Heart left ventricle (tissue), 16 donors: ENCODE measurements at places on chromosomes 11 and 22. TPM values are rescaled to one million over a fixed set of nuclear protein-coding genes. Genes with fewer than 3 reads are reported as not detected.

The GRIK4 gene
- not detected for polyA plus RNA-seq

The SMC1B gene
- polyA plus RNA-seq, result not detected

The CASP4 gene
- 14.9 TPM for polyA plus RNA-seq

The MS4A6A gene
- 23.0 TPM for polyA plus RNA-seq

The RCN1 gene
- polyA plus RNA-seq, result 23.1 TPM

The HDHD5 gene
- polyA plus RNA-seq, result 31.8 TPM

The MS4A4A gene
- polyA plus RNA-seq, result 8.0 TPM

The CTSW gene
- 0.53 TPM for polyA plus RNA-seq

The RFPL2 gene
- polyA plus RNA-seq, result not detected

The C22orf31 gene
- polyA plus RNA-seq, result not detected

The UCP3 gene
- 1.4 TPM for polyA plus RNA-seq

The ZP1 gene
- polyA plus RNA-seq, result 0.15 TPM

The POU2AF2 gene
- not detected for polyA plus RNA-seq

The CAT gene
- polyA plus RNA-seq, result 57.2 TPM

DNA sequence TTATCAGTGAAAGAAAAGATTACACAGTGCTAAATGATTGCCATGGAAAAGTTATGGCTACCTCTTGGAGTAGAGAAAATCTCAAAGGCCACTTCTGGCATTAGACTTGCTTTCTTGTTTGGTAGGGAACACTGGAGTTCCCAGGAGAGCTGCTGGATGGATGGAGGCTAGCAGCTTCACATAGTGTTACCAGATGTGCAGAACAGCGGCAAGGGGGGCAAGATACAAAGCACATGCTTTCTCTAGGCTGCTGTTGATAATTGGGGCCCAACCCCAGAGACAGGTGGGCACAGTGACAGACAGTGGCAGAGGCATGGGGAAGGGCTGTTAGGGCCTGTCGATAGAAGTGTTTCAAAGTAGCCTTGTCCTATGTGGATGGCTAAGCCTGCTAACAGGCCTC, 94.9 kb downstream of the DBX1 start:
- no peak for DNase-seq

DNA sequence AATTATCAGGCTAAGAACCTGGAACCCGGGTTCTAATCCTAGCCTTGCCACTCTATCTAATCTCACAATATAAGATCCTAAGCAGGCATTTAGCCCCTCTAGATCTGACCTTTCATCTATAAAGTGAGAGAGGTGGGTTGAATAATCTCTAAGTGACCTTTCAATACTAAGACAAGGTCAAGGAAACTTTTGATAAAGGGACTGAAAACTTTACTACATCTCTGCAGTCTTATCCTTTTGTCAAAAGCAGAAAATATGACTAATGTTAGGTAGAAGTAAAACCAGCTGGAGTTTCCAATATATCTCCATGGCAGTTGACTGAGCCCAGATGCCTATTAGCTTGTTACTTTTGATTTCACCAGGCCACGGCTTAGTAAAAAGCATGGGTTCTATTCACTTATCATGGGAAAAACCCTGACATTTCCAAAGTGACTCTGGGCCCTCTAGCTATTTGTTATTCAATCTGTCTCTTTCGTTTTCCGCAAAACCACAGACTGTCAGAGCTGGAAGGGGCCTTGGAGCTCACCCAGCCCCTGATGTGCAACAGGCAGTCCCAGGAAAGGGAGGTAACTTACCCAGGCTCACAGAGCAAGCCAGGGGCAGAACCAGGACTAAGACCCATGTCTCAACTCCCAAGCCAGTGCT, 75.8 kb downstream of the RAB30 start:
- no peak for DNase-seq

- DNase-seq, result no peak
Measured at GRCh38 chr11:47108214-47108613, 68.5 kb downstream of the ARFGAP2 start.

- no peak for DNase-seq
Measured at GRCh38 chr11:67016550-67016949, 6.4 kb upstream of the SYT12 start.

GRCh38 chr11:81267246-81267645, 1466.4 kb downstream of the FAM181B start:
- no peak for DNase-seq

GRCh38 chr11:5246772-5247471, 2.7 kb downstream of the HBG1 start:
- no peak for DNase-seq

GRCh38 chr11:119169282-119169719, 776 bp downstream of the NLRX1 start:
- peak; percentile 53 for DNase-seq

- no peak for DNase-seq
Measured at GRCh38 chr22:45112136-45112879, 51.4 kb upstream of the NUP50 start.

DNA sequence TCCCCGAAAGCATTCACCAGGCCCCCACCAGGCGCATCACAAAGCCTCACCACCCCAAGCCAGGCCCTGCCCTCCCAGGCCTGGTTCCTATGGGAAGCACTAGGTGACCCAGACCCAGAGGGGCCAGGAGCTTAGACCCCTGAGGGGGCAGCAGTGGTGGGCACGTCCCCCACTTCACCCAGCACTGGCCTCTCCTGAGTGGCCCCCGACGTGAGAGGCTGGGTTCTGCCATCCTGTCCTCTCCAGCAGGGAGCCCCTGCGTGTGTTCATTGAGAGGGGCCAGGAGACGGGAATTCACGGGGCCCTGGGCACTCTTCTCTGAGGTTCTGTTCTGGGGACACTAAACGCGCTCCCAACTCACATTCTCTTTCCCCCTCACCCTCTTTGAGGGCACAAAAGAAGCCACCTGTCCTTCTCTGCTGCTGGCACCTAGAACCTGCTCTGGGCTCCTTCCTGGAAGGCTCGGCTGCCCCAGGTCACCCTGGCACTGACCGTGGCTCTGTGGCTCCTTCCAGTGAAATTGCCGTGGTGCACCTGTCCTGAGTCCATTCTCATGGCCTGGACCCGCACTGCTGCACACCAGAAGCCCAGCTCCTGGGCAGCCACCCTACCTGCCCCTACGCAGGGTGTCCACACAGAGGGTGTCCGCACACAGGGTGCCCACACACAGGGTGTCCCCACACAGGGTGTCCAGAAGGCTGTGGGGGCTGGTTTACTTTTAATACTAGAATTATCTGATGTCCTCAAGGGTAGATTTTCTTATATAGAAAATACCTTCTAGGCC, 12.2 kb downstream of the PTDSS2 start:
- DNase-seq, result peak; percentile 54

DNA sequence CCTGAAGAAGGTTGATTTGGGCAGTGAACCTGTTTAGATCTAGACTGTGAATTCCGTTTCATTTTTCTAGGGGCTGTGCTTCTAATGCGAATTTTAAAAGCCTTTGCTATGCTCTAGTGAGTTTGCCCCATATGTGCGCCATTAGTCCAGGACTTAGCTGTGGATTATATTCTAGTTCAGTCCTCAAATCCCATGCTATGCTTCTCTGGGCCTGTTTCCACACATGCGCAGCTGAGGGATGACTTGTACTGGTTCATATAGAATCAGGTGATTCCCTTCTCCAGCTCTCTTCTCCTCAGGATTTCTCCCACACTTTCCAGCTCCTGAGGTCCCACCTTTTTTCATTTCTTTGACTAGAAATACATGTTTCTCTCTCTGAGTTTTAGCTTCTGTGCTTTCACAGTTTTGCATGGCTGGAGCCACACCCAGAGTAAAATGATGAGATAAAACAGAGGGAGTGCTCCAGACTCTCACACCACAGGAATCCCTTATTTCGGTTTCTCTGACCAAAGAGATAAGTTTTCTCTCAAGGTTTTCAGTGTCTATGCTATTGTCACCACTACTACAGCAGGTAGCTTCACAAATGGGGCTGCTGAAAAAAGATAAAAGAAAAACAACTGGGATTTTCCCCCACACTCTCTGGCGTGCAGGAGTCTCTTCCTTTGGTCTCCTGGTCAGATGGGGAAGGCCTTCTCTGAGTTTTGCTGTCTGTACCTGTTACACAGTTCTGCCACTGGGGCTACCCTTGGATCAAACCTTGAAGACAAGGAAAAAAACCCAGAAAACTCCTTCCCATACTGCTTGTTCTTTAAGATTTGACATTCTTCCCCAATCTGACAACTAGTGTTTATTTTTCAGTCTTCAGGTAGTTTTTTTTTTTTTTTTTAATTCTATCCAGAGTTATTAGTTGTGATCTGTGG, 96.2 kb upstream of the TEAD1 start:
- DNase-seq, result no peak

- DNase-seq, result no peak
Measured at GRCh38 chr11:27898166-27898565, 197.9 kb upstream of the BDNF start.

DNA sequence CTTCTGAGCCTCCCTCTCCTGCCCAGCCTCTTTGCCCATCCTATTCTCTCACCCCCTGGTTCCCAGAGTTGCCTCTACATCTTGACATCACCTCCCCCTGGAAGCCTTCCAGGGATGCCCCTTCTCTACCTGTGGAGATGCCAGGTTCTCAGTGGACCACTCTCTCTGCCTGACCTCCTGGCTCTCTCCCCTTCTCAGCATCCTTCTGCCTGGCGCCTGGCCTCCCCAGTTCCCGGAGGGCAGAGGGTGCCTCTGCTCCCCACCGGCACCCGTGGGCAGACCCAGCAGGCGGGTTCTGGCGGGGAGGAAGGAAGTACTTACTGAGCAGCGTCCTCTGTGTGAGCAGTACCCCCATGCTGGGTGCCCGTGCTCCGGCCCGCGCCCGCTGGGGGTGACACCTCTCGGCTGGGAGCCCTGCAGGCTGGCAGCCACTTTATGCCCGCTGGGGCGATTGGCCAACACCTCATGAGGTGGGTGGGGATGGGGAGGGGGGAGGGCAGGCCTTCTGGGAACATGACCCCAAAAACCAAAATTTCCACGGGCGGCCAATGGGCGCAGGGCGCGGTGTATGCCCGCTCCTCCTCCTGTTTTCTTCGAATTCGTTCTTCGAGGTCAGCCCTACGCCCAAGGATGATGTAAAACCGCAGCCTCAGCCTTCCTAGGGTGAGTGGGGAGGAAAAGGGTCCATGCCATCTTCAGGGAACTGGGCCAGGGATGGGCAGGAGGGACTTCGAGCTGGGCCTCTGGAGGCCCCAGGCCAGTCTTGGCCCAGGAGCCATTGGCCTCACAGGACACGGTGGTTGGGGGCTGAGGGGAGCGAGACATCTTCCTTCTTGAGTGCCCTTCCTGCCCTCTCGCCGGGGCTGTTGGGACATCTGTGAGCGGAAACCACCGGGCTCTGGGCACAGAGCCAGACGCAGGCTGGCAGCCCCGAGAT, at the start of gene OSM:
OSM (minus strand) TSS at position 407 of the 937 bp plus-strand sequence; CDS start at position 355, 52 bp downstream.
- DNase-seq, result peak; percentile 74

GRCh38 chr11:90795746-90796145, 572.9 kb upstream of the CHORDC1 start:
- no peak for DNase-seq

DNA sequence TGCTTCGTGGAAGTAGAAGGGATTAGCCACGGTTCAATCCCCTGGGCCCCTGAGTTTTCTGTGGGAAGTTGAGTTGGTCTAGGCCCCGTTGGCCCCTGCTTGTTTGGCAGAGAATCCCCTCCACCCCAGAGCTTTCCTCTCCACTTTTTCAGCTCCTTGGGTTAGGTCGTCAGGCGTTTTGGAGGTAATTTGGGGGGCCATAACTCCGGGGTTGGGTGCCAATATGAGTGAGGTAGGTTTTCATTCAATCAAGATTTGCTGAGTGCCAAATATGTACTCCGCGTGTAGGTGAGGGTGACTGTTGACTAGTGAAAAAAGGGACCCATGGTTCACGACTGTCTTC, 590 bp downstream of the ATG13 start:
- no peak for DNase-seq

GRCh38 chr11:27795955-27796861, 96.0 kb upstream of the BDNF start:
- no peak for DNase-seq

GRCh38 chr11:10511181-10511621, 29.8 kb downstream of the RNF141 start:
- no peak for DNase-seq

DNA sequence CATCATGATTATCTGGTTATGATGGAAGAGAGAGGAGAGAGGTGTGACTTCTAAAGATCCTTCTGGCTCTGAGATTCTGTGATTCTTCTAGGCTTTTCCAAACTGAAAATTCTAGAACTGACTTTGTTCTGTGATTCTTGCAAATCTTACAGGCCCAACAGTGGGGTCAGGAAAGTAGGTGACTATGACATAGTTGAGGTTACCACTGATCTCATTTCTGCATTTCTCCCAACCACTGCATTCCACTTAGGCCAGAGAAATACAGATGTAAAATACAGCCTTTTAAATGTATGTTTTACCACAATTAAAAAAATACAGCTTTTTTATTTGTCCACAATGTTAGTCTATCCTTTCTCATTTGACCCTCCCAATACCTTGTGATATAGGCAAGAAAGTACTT, 83.7 kb downstream of the STIM1 start:
- DNase-seq, result no peak

GRCh38 chr11:111921541-111922230, 3.0 kb downstream of the C11orf52 start:
- DNase-seq, result no peak

GRCh38 chr11:40732132-40732531, 727.3 kb downstream of the LRRC4C start:
- no peak for DNase-seq

DNA sequence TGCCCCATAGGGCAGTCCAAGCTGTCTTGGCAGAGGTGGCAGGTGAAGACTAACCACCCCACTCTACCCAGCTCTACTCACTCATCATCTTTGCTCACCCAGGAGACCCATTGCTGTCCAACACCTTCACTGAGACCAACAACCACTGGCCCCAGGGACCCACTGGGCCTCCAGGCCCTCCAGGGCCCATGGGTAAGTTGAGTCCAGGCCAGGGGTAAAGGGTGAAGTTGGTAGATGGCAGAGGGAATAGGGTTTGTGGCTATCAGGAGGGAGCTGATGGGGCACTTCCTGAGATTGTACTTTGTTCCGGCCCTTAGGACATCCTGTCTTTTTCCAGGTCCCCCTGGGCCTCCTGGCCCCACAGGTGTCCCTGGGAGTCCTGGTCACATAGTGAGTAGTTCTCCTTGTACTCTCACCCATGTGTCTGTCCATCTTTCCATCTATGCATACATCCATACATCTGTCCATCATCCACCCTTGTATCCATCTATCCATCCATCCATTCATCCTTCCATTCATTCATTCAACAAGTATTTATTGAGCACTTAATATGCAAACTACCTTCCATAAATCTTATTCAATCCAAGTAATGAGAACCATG, 27.7 kb downstream of the EMID1 start:
- no peak for DNase-seq

DNA sequence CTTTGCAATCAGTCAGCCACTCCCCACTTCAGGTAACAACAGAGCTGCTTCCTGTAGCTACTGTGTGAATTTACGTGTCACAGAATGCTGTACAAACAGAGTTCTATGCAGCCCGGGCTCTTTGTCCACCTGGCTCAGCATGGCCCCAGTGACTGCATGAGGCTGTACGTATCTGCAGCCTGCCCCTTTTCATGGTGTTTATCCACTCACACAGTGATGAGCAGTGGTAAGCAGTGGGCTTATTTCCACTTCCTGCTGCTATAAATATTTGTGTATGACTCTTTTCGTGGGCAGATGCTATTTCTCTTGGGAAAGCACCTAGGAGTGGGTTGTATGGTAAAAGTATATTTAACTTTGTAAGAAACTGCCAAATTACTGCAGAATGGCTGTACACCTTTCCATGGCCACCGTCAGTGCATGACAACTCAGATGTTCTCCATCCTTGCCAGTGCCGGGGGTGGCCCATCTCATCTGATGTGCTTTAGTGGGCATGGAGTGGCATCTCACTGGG, 43.3 kb downstream of the MYEOV start:
- DNase-seq, result no peak
